ENCODE measurements at places on chromosomes 4 and X.

DNA sequence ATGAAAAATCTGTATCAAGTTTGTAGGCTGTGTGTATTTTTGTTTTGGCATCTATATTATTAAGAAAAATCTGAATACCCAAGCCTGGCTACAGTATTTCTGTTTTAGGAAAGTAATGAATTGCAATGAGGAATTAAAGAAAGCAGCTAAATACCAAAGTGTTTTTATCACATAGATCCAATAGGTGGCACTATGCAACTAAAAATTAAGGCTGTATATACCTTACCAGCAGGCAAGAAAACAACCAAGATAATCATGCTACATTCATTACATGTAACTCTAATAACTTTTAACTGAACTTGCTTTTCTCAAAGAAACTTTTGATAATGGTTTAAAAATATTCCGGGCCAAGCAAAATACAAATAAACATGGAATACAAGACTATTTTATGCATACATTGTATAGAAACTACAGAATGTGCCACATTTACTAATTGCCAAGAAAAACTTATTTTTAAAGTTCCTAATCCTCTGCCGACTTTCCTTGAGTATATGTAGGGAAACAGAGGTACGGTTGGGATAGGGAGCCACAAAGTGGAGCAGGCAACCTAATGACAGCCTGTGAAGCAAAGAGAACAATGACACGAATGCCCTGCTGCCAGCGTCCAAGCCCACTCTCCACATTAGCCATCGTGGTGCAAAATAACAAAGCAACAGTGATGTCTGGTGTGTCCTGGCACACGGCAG lies 63.7 kb downstream of the SEC24D start:
- DNase-seq: peak; percentile 3

DNA sequence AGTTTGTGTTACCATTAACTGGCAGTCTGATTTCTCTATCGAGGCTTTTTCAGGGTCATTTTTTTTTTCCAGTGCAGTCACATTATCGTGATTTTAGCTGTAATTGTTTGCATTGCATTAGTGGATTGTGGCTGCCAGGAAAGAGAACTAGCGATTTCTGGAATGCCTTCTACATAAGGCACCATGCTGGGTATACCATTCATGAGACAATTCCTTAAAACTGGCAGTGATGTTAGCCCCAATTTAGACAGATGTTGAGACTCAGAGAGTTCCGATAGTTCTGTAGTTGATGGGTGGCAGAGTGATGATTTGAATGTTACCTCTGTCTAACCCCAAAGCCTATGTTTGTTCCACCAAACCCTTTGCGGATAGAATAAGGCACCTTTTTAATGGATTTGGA lies 175.4 kb upstream of the TENM3 start:
- no peak for DNase-seq

DNA sequence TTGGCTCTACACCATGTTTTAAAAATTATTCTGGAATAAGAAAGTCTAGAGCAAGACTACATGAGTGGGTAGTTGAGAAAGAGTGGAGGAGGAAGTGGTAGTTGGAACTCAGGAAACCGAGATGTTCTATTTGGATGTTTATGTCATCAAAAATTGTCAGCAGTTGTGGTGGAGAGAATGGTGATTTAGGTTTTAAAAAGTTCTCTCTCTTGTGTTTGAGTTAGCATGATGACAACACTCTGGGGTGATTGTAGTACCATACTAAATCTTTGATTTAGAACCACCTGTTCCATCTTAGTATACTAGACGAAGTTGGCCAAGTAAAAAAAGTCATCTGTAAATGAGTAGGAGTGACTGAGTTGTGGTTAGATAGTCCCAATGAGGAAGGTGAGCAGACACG lies 40.7 kb downstream of the KLHL2 start:
- no peak for DNase-seq

DNA sequence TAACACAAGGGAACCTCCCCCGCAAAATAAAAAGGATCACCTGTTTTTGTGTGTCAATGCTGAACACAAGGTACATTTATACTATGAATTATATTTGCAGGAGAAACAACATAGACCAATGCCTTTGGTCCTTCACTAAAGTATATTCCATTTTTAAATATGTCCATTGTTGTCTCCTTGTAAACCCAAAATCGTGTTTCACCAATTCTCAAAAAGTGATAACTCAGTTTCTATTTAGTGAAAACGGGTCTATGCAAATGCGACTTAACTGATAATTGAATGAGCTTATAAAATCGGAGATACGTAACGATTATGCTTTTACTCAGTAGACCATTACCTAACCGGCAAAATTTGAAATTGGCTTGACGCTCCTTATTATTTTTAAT lies 2.1 kb downstream of the BRWD3 start:
- DNase-seq: no peak

DNA sequence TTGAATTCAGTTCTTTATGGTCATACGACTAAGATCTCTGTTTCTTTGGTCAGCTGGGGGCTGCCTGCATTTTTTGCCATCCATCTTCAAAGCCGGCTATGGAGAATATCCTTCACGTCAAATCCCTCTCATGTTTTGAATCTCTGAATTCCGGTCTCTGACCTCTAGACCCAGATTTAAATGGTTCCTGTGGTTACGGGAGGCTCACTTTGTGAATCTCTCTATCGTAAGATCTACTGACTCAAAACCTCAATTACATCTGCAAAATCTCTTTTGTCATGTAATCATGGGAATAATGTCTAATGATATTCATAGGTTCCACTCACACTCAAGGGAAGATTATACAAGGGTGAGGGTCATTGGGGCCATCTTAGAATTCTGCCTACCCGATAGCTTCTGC lies 5.7 kb upstream of the MPC1L start:
- DNase-seq: no peak

DNA sequence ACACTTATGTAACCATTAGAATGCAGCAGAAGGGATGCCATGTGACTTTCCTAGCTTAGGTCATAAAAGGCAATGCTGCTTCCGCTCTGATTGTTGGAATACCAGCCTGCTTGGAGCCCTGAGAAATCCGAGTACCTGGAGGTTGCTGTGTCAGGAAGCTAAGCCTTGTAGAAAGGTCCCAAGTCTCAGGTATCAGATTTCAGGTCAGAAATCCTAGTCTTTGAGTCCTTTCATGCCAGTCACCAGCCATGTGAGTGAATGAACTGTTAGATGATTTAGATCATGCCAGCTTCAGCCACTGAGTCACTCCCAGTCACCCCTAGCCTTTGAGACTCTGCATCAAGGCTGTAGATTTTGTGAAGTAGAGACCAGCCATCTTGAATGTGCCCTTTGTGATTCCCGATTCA lies 23.5 kb downstream of the RAP1GDS1 start:
- no peak for DNase-seq

GRCh38 chr4:42985976-42986375 lies 93.5 kb downstream of the GRXCR1 start:
- no peak for DNase-seq

GRCh38 chr4:101031971-101032370 lies 315.4 kb downstream of the PPP3CA start:
- DNase-seq: no peak

DNA sequence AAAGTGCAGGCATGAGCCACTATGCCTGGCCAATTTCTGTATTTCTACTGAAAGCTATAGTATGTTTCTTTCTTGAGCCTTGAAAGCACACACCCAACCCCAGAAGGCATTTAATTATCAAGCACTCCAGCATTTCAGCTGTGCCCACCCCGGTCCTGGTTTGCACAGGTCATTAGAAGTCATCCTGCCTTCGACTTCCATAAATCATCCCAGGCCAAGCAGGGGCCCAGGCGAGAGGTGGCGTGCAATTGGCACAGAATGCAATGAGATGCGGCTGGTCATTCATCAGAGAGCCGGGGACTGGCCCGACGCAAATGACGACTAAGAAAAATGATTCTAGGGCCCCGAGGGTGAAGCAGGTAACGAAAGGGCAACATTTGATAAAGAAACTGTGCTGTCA lies 24.8 kb upstream of the CRMP1 start:
- no peak for DNase-seq

DNA sequence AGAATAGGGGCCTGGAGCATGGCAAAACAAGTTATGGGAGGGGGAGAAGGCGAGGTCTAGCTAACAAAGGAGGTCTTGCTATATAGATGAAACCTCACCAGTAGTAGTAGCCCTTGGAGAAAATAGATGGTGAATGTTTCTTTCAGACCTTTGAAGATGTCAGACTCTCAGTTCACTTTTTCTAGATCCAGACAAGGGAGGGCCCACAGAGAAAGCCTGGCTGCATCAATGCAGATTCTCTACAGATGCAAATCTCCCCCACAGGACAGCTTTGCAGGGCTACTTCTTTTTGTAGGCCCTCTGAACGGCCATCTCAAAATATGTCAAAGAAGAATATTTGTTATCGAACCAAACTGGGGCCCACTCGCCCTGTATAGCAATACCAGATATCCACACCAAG lies 159.7 kb downstream of the ANK2 start:
- DNase-seq: no peak

DNA sequence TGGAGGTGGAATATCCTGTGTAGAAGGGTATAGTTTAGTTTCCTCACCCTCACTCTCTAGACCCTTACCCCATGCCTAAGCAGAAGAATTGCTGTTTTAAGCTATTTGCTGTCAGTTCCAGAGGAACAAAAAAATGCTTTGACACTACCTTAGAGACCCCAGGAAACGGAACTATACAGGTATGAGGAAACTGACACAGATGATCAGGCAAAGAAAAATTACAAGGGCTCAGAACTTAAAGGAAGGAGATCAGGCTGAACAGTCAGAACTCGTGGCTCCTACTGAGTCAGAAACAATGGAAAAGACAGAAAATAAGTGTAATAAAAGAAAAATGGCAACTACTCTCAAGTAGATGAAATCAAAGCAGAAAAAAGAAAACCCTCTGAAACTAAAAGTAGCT lies 65.6 kb downstream of the BANK1 start:
- DNase-seq: no peak

DNA sequence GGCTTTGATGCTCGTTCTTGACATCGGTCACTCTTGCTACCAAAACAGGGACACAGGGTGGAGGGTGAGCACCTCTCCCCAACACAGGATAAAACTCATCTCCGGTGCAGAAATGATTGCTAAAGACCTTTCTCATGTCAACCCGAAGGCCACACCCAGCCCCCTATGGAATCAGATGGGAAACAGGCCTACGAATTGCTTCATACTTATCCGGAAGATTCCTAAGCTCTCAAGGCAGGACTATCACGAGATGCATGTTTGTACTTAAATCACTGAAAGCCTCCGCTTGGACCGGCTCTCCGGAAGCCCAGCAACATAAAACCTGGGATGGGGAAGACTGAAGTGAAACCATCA lies 74.9 kb downstream of the MTMR1 start:
- no peak for DNase-seq

GRCh38 chr4:118730683-118731082 lies 45.5 kb downstream of the METTL14 start:
- no peak for DNase-seq

GRCh38 chr4:115515772-115516171 lies 402.4 kb upstream of the NDST4 start:
- no peak for DNase-seq

DNA sequence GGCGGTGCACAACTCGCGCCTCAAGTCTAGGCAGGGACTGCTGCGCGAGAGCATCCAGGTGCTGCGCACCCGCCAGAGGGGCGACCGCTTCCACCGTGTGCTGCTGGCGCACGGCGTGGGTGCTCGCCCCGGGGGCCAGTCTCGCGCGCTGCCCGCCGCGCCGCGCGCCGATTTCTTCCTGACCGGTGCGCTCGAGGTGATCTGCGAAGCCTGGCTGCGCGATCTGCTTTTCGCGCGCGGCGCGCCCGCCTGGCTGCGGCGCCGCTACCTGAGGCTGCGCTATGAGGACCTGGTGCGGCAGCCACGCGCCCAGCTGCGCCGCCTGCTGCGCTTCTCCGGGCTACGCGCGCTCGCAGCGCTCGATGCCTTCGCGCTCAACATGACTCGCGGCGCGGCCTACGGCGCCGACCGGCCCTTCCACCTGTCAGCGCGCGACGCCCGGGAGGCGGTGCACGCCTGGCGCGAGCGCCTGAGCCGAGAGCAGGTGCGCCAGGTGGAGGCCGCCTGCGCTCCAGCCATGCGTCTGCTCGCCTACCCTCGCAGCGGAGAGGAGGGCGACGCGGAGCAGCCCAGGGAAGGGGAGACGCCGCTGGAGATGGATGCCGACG lies 1.3 kb downstream of the CHST7 start:
- peak; percentile 18 for DNase-seq

DNA sequence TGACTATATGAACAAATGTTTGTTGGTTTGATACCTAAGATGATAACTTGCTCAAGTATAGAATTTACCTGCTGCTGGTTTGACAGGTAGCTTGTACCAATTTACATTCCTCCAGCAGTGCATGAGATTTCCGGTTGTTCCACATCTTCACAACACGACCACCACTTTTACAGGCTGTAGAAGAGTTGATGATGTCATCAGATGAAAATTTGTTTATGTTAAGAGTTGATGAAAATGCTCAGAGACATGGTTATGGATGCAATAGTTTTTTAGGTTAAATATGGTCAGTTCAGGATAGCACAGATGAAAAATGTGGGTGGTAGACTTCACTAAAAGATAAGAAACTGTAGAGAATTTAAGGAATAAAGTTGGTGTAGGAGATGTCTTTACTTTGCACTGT lies 468.3 kb downstream of the PCDH18 start:
- DNase-seq: no peak

DNA sequence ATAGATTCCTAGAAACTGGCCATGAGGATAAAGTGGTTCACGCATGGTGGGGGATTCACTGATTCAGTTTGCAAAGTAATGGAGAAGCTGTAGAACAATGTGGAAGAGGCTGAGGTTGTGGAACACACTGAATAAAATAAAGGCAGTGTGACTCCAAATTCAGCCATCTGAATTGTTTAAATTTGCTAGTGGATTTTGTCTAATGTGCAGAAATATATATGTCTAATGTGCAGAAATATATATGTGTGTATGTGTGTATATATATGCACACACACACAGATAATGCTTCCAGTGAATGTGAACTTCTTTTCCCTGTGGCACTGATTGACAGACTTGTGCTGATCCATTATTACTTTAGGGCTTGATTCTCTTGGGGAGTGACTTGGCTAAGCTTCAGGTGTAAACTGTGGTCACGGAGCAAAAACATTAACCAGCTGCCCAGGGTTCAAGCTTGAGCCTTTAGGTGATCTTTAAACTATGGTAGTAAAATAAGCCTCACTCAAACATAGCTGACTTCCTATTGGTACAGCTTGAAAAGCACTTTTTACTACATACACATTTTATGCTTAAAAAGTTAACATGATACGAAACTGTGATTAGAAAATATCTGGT lies 3.5 kb downstream of the STBD1 start:
- DNase-seq: no peak

- peak; percentile 1 for DNase-seq
Measured at GRCh38 chr4:150033901-150034300, 44.3 kb upstream of the DCLK2 start.

GRCh38 chr4:125704726-125705125 lies 390.0 kb downstream of the FAT4 start:
- DNase-seq: no peak

GRCh38 chr4:22668301-22668700 lies 24.4 kb upstream of the GBA3 start:
- no peak for DNase-seq

DNA sequence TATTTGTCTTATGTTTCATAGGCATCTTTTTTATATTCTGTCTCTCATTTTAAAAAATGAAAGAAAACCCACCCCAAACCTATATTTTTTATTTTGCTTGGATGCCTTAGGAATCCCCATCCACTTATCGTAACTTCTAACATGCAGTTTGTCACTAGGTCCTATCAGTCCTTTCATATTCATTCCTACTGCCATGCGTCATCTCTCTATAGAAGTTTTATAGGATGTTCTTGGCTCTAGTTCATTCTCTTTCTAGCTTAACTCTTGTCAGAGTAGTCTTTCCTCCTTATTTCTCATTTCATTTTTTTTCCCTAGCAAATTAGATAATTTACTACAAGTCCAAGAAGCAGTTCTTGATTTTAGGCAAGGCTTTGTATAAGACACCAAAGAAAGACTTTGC lies 92.7 kb downstream of the LARP1B start:
- no peak for DNase-seq
